ENCODE measurements at places on chromosomes 4 and X.

DNA sequence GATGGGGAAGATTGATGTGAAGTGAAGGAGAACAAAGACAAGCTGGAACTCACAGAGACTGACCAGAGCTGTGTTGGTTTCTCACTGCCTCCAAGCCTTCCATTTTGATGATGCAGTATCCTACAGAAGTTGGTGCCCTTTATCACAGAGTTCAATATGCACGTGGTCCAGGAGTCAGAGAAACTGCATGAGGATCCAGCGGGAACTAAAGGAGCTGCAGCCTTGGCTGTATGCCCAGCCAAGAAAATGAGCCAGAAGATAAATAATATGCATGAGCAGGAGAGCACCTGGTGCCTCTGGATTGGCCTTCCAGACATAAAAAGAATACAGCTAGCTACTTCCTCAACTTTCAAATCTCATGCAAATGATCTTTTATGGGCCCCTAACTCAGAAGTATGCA is 44.3 kb upstream of the DCLK2 start:
- DNase-seq = no peak

- no peak for DNase-seq
These were observed 160.0 kb downstream of the STIM2 start for GRCh38 chr4:27020603-27021002.

GRCh38 chr4:24235618-24236017 is 345.8 kb upstream of the PPARGC1A start:
- no peak for DNase-seq

GRCh38 chr4:10605031-10605430 is 79.5 kb downstream of the CLNK start:
- no peak for DNase-seq

DNA sequence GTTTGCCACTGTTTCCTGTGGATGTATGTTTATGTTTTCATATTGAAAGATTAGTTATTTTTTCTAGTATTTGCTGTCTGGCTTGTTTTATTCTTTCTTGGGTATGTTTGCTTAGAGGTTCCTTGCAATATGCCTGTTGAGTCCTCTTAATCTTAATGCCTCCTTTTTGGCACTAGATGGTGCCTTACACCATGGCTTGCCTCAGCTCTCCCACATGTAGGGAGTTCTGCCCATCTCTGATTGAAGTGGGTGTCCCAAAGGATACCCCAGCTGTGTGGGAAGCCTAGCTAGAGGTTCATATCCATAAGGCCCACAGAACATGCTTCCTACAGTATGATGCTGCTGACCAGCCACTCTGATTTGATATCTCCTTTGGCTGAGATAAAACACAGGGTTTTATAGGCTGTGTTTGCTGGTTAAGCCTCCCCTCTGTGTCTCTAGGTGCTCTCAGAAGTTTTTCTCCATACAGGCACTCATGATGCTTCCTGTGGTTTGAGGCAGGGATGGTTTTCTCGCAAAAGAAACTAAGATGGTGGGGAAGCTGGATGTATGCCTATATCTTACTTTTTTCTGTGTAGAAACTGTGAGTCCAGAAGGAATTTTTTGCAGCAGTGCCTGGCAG is 162.4 kb downstream of the ASB9 start:
- no peak for DNase-seq

GRCh38 chrX:2928583-2929434 is at the start of gene ARSD:
Gene ARSD (minus strand): TSS chrX:2929339. CDS start chrX:2929275, 64 bp downstream.
- peak; percentile 40 for DNase-seq

- no peak for DNase-seq
These were observed 243.8 kb upstream of the LDB2 start for GRCh38 chr4:17142232-17142711.

- no peak for DNase-seq
These were observed 30.4 kb downstream of the TXK start for GRCh38 chr4:48103483-48104139.

DNA sequence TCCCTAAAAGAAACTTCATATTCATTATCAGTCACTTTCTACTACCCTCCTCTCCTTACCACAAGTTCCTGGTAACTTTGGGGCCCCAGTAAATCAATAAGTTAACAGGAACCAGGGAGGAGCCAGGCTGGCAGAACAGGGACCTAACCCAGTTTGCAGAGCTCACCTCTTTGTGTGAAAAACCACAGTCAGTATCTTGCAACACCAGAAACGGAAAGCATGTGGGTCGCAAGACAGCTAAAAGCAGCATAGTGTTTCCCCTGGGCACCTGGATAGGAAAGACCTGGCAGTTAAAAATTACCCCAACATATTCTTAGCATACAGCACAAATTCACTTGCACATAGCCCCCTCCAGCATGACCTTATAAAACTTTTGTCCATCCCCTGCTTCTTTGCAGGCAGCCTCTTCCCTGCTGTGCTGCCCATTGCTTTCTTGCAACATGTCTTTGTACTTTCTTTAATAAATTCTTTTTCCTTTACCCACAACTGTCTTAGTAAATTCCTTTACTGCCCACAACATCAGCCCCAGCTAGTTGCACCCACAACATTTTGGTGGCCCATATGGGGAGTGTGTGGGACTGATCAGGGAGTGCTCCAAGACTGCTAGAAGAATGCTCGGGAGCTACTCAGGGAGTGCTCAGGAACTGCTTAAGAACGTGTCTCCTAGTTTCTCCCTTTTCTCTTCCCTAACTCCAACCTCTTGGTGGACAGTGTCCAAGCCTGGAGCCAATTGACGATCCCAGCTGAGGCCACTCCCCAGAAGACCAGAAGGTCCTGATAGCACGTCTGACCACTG is 83.4 kb downstream of the MSN start:
- no peak for DNase-seq

DNA sequence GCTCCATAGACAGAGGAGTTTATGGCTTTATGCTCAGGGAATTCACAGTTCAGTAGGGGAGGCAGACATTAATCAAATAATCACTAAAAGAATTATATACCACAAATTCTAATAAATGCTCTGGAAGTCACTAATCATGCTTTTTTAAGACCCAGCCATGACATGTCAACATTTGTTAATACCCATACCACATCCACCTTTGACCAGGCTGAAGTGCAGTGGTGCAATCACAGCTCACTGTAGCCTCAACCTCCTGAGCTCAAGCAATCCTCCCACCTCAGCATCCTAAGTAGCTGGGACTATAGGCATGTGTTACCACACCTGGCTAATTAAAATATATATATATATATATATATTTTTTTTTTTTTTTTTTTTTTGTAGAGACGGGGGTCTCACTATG is 12.8 kb upstream of the SCD5 start:
- no peak for DNase-seq

DNA sequence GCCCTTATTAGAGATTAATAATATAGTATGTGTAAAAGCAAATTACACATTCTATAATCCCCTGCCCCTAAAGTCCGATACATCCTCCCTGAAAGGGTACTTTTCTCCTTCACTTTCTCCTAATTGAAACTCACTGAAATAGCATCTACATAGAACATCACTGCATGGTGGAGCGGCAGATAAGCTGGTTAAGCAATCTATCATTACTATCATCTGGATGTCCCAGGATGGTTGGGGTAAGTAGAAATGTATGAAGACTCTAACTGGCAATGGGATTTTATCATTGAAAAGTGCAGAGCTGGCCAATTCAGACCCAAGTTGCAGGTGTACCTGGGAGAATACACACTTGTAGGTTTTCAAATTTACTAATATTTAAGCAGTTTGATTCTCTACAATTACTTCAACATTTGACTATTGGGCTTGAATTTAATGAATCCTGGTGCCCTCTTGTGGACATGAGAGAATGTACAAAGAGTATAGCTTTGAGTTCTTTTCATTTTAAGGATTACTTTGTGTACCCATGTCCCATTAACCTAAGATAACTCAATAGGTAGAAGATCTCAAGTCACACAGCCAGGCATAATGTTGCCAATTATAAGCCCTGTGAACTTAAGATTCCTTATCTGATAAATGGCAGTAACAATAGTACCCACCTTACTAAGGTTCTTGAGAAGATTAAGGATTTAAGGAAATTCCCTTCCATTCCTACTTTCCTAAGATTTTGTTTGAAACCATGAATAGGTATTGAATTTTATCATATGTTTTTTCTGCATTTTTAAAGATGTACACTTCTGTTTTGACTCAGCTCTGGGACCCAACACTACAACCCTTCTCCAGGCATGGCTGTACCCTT is 69.8 kb downstream of the SHROOM3 start:
- DNase-seq = no peak

- no peak for DNase-seq
These were observed 86.3 kb downstream of the PPP2R2C start for GRCh38 chr4:6386091-6386490.

DNA sequence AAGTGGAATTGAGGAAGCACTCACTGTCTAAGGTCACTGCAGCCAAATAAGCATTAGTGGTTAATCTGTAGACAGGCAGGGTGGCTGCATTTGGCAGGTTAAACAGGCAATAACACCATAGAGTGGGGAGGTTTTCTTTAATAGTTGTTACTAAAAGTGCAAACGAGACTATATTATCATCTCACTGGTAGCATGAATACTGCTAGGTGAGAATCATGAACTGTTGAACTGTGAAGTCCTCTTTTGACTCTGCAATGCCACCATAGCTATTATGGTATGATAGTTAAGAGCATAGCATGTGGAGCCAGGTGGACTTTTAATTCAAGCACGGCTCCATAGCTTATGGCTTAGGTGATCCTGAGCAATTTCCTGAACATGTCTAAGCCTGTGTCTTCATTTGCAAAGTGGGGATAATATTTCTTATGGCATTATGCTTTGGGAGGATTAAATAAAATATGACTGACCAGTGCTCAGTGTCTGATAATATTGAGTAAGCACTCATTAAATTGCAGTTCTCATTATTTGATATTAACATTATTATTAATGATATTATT is 235.6 kb upstream of the HHIP start:
- no peak for DNase-seq

GRCh38 chr4:97938141-97938540 is 205.1 kb downstream of the STPG2 start:
- DNase-seq = no peak

DNA sequence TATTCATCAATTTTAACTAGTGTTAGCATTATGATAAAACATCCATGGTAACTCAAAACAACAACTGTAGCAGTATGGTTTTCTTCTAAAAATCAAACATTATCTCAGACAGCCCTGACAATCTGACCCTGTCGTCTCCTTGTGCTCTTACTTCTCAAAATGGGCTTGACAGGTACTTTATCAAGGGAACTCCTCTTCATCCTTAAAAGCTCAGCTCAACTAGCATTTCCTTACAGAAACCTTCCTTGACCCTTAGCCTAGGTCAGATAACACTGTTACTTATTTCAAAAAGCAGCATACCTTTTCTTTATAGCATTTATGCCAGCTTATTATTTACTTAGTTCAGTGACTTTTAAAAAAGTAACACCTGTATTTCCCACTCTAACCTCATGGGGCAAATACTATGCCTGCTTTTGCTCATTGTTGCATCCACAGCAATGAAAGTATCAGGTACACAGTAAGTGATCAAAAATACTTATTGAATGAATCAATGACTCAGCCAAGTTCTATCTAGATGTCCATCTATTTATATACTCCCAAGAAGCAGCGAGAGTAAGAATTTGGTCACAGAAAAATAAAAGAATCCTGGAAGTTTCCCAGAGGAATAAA is 41.9 kb downstream of the ADAMTS3 start:
- no peak for DNase-seq

DNA sequence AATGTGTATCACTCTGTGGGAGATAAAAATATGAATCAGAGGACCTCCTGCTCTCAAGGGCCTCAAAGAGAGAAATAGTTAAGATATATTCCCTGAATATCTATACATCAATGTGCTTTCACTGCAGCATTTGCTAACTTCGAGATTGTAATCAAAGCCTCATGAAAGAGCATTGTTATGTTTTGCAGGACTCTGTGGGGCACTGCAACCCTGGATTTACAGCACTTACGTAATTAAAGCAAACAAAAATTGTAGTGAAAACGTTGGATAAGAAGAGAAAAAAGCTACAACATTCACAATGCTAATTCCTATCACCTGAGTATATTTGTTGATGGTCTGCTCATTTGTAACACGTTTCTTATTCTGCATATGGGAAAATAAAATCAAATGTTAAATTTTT is 48.0 kb downstream of the ETNPPL start:
- no peak for DNase-seq

DNA sequence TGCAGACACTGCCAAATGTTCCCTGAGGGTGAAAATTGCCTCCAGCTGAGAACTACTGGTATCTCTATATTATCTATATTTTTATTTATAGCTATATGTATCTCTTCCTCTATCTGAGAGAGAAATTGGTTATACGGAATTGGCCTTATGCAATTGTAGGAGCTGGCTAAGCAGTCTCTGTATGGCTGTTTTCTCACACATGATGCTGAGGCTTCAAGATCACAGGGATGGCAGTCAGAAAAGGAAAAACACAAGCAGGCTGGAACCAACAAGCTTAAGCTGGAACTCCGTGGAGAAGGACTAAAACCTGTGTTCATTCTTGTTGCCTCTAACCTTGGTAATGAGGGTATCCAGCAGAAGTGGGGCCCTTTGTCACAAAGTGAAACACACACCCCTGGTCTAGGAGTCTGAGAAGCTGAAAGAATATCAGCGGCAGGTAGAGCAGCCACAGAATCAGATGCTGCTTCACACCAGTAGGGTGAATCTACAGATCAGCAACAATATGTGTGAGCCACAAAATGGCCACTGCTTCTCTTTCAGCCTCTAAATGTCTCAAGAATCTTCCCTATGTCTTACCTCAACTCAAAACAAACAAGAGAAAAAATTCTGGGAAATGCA is 166.5 kb upstream of the PPP1R2C start:
- no peak for DNase-seq

DNA sequence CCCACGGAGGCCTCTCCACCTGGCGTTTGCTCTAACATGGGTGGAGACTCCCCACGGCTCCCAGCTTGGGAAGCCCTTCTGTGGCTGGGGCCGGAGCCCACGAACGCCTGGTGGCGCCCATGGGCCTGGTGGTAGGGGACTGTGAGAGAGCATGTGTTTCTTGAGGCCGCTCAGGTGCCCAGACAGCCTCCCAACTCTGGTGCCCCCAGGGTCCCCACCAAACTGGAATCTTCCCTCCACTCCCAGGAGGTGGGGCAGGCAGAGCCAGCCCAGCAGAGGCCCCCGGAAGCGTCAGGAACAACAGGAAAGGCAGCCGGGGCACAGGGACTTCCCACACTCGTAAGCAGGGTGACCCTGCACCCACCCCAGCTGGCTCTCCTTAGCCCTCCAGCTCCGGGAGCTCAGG is 33.3 kb upstream of the FGFR3 start:
- no peak for DNase-seq

DNA sequence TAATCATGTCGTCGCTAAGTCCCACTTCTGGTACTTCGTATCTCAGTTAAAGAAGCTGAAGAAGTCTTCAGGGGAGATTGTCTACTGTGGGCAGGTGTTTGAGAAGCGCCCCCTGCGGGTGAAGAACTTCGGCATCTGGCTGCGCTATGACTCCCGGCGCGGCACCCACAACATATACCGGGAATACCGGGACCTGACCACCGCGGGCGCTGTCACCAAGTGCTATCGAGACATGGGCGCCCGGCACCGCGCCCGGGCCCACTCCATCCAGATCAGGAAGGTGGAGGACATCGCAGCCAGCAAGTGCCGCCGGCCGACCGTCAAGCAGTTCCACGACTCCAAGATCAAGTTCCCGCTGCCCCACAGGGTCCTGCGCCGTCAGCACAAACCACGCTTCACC is 11.3 kb downstream of the PNCK start:
- no peak for DNase-seq

Data from nucleus accumbens (tissue), 56 donors.